ENCODE measurements at places on chromosomes 6 and 20.
A peak's percentile ranks its signal among the peaks of the same experiment; 100 is the strongest.

DNA sequence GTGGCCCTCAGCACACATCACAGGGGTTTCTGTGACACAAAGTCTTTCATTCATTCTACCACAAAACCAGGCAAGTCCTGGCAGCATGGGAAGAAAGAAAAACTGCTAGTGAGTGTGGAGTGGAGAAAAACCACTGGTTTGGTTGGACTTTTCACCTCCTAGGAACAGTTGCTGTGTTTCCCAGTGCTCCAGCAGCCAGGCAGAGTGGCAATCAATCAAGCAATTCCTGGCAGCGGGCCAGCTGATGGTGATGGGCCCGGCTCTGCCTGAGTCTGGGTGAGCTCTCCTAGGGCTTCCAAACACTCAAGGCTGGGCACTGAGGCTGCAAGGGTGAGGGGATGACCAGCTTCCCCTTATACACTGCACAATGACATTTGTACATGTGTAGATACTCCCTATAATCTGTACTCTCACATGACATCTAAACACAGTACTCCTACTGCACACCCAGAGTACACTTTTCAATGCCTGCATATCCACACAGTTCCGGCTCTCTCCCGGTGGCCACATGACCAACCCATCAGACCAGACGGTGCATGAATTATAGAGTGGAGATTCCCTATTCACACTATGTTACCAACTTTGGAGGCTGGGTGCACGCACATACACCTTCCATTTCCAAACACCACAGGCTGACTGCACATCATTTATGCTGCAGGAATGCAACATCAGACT lies 156.6 kb downstream of the UNC5CL start:
- no peak for DNase-seq

- DNase-seq, result no peak
Observed at GRCh38 chr6:99745651-99746050, 139.0 kb downstream of the PRDM13 start.

DNA sequence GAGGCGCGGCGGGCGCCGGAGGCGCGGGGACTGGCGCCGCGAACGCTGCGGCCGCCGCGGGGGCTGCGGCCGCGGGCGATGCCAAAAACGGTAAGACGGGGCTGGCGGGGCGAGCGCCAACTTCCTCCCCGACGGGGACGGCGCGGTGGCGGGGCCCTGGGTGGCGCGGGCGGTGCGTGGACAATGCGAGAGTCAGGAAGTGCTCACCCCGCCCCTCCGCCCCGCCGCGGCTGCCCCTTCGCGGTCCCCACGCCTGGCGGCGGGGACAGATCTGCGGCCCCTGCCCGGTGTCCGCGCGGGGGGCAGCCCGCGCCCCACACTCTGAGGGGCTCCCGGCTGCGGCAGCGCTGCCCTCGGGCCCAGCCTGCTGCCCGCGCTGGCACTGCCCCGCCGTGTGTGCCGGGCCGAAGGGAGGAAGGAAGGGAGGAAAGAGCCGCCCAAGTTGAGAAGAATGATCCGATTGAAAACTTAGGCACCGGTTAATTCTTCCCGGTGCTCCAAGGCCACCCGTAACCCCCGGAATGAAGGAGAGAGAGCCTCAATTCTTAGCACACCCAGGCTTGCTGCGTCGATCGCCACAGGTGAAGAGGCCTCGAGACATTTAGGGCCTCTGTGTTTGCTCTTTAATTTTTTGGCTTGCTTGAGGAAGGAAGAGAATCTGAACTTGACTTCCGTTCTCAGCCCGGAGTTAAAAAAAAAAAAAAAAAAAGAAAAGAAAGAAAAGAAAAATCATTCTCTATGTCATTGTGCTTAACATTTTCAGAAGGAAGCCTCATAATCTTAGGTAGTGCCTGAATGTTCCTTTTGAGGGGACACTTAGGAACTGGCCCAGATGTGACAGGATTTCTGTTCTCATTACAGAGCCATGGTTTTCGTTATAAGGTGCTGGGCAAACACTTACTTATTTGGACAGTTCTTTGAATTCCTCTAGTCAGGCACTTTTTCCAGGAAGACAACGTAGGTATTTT lies 982 bp downstream of the HECA start:
- DNase-seq, result peak; percentile 67

- no peak for DNase-seq
Observed at GRCh38 chr20:56857950-56858349, 228.8 kb downstream of the TFAP2C start.

DNA sequence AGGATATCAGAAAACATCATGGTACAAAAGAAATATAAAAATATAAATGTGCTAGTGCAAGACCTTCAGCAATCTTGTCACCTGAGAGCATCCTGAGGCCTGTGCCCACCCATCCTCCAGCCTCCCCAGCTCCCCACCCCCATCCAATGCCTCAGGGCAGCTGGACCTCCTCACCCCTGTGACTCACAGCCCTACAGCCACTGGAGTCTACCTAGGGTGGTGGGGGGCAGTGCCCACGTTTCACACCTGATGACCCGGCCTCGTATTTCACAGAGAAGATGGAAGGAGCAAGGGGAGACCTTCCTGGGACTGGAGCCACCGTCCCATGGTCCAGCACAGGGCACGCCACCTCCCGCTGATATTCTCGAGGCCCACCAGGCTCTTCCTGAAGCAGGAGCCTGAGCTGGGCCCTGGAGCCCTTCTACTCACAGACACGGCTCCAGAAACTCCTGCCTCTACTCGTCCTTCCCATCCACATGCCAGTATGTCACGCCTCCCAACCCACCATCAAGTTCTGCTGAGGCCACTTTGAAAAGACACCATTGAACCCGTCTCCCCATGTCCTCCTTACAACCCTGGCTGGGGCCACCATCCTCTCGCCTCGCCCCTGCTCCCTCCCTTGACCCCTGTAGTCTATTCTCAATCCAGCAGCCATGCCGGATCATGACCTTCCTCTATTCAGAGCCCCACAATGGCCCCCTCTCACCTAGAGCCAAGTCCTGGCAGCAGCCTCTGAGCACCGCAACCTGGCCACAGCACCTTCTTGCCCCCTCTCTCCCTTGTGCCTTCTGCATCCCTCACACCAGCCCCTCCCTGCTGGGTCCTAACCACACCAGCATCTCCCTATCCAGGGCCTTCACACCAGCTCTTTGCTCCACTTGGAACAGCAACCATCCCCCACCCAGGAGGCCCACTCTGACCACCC lies 13.3 kb downstream of the APMAP start:
- DNase-seq, result no peak

DNA sequence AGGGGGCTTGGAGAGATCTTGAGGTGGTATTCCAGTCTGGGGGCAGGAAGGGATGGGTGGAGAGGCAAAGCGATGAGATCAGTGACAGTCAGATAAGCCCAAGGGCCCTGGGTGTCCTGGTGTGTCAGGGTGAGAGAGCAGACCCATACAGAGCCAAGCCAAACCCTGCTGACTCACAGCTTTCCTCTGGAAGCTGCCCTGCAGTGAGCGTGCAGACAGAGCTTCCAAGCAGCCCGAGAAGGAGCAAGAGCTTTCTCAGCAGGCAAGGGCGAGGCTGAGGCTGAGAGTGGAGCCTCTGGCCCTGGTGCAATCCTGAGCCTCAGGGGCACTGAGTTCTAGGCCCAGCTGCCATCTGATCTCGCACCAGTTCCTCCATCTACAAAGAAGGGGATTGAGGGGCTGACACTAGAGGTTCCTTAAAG lies 91.1 kb upstream of the HIVEP1 start:
- no peak for DNase-seq

- no peak for DNase-seq
Observed at GRCh38 chr6:20242397-20242796, 30.1 kb upstream of the MBOAT1 start.

DNA sequence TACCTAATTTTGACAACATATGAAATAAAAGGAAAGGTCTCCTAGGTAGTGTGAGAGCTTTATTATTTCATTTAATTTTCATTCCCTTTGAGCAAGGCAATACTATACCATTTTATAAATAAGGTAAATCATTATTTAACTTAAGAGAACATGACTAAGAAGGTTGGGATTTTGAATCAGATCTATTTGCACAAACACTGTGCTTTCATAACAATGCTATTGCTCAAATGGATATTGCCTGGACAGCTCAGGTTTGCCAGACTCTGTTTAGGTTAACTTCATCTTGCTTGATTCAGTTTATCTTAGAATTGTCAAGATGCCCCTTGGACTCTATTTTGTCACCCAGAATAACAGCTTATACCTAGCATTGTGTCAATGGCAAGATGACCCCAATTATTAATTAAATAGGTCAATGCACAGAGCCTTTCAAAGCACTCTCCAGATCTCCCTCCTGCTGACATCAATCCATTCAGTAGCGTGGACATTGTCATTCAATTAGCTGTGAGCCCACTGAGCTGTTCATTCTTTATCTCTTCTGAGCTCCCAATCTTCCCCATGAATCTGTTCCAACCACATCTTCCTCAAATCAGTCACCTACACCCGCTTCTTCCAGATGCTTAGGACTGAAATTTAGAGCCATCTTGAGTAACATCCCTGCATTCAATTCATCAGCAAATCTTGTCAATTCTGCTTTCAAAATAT lies 42.1 kb upstream of the TMEM30A start:
- no peak for DNase-seq

DNA sequence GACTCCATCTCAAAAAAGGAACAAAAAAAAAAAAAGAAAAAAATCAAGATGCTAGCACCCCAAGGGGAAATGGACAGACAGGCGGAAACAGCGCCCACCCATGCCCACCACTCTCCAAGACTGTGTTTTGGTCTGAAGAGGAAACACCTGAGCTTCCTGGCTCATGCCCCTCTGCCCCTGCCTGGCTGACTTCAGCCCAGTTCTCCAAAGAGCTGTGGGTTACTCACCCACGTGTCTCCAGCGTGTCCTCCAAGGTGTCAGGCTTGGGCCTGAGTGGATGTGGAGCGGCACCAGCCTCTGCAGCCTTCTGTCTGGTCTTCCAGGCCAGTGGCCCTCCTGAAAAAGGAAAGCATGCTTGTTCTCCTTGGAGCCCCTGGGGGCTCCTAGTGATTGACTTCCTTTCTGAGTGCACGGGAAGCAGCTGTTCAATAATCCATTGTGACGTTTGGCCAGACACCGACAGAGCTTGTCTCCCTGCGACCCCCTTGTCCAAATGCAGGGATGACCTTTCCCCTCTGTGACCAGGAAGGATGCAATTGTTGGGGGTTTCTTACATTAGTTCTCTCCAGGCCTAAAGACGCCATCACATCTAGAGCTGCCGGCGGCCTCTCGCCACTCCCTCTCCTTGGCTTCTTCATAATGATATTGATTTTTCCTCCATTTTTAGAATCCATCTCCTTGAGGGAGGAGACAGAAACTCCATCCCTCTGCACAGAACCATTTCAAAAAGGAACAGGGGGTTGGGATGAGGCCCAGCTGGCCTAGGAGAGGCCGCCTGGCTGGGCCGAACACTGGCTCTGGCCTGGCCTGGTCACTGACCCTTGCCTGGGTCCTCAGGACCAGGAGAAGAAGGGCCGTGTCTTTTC lies 58.4 kb downstream of the ADNP start:
- no peak for DNase-seq

- no peak for DNase-seq
Observed at GRCh38 chr20:37095108-37095598, 644 bp downstream of the RBL1 start.

DNA sequence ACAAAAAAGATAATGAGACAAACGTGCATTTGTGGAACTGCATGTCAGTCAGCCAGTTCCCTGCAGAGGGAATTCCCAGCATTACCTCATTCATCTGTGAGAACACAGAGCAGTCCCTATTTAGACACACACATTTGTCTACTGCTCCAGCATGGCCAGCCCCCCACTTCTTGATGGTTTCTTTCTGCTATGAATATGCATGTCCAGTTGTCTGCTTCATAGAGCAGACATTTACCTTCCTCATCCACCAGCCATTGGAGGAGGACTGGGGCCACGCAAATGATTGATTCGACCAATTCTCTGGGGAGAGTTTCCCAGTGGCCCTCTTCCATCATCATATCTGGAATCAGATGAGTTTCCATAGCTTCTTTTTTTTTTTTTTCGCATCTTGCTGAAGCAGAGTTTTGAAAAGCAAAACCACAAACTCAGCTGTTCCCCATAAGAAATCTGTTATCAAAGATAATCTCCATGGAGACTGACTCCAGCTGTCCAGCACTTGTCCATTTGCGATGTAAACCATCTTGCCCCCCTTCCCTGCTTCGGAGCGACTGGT lies 11.8 kb downstream of the ENPP1 start:
- no peak for DNase-seq

GRCh38 chr20:6055981-6056569 lies 2.2 kb upstream of the LRRN4 start:
- no peak for DNase-seq

GRCh38 chr6:113067612-113068275 lies 720.6 kb downstream of the RFPL4B start:
- DNase-seq, result no peak

- DNase-seq, result no peak
Observed at GRCh38 chr20:57794600-57795341, 85.0 kb upstream of the PMEPA1 start.

DNA sequence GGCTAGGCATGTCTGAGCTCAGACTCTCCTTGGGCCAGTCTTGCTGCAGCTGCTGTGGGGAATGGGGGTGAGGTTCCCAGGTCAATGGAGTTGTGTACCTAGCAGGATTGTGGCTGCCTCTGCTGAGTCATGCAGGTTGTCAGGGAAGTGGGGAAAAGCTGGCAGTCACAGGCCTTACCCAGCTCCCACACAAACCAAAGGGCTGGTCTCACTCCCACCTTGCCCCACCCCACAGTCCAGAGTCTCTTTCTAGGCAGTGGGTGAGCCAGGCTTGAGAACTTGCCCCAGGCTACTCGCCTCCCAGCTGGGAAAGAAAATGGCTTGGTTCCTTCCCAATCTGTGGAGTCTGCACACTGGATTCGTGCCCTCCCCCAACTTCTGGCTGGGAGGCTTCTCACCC lies 65.7 kb downstream of the SCP2D1 start:
- no peak for DNase-seq

GRCh38 chr20:9130521-9130920 lies 61.6 kb downstream of the PLCB4 start:
- DNase-seq, result no peak

DNA sequence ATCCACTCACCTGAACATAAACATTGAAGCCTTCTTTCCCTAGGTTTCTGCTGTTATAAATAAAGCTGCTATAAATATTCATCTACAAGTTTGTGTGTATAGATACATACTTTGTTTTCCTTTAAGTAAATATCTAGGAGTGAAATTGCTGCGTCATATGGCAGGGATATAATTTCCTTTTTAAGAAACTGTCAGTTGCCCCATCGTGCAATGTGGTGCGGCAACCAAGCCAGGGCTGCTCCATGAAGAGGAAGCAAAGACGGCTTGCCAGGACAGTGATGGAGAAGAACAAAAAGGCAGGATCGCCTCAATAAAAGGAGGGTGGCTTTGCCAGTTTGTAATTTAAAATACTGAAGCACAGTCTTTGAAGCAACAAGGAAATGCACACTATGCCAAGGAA lies 36.6 kb downstream of the CITED2 start:
- no peak for DNase-seq

- DNase-seq, result no peak
Observed at GRCh38 chr6:2809015-2809414, 32.6 kb downstream of the SERPINB1 start.

- no peak for DNase-seq
Observed at GRCh38 chr20:37729909-37730308, 36.1 kb downstream of the CTNNBL1 start.

GRCh38 chr6:31246051-31246521 lies 25.8 kb downstream of the HLA-C start:
- DNase-seq, result no peak

GRCh38 chr6:72636786-72637185 lies 14.9 kb downstream of the KCNQ5 start:
- no peak for DNase-seq

Measured in activated naive CD8-positive, alpha-beta T cell treated with anti-CD3 and anti-CD28 coated beads, Interleukin-2, amount 50 U/mL, for 24 hours (primary cell).